Cortex of kidney (tissue), 1 donor: ENCODE measurements at places on chromosomes 2 and 18.

- no peak for DNase-seq
These were observed 993 bp downstream of the RBMS1 start for GRCh38 chr2:160492401-160493226.

DNA sequence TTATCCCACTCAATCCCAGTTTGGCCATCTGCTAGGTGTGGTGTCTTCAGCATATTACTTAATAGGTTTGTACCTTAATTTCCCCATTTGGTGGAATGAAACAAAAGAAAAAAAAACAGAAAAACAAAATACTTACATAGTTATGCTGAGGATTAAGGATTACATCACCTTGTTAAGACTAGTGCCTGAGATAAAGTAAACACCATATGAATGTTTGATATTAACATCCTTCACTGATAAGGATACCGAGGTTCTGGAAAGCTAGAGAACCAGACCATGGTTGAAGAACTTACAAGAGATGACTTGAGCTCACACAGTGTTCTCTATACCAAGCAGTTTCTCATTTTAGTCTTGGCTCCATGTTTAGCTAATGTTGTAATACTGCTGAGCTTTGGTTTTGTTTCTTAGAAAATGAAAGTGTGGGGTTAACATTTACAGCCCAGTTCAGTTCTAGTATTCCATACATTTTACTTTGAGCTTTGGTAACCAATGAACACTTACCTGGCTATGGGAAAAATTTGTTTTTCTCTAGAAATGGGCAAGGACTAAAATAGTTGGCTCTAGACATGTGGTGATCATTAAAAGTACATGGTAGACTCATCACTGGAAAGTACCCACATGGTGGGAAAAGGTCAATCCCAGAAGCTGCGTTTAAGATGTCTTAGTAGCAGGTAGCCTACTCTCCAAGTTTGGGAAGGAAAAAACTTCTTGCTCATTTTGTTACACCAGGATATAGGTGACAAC is 5.8 kb upstream of the GPD2 start:
- DNase-seq = no peak

GRCh38 chr18:79388043-79388442 is 7.7 kb upstream of the NFATC1 start:
- no peak for DNase-seq

- no peak for DNase-seq
These were observed 149.4 kb downstream of the DTNA start for GRCh38 chr18:34859496-34859895.

DNA sequence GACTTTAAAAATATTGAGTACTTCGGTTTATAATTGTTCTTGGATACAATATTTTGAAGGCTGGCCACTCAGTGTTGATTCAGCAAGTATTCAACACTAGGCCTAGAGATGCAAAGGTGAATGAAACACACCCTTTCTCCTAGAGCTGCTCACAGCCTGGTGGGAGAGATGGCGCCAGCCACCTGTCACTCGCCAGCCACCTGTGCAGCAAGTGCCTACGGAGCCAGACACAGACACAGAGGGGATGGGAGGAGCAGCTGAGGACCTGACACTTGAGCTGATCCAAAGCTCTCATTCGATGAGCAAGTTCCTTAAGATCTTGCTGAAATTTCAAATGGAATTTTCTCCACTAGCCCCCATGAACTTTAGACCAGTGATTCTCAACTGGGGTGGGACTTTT is 151.1 kb upstream of the RIOK3 start:
- DNase-seq = no peak

- DNase-seq = no peak
These were observed 47.8 kb downstream of the INPP4A start for GRCh38 chr2:98492441-98492840.

DNA sequence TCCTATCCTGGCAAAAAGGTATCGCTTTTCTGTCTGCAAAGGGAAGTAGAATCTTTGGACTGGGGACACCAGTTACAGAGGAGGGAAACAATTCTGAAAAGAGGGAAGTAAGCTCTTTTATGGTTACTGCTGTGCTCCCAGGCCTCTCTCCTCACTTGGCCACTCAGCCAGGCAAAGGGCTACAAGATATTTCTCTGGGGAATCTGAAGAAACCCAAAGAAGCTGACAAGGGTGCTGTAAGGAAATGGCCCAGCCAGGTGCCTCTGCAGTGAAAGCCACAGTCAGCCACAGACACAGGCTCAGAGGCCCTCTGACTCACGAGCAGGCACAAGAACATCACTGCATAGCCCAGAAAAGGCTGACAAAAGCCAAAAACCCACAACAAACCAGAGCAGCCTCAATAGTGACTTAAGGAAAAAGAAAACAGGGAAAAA is 5.8 kb downstream of the HDLBP start:
- no peak for DNase-seq

- no peak for DNase-seq
These were observed 401.2 kb downstream of the TNS1 start for GRCh38 chr2:217601601-217602000.

DNA sequence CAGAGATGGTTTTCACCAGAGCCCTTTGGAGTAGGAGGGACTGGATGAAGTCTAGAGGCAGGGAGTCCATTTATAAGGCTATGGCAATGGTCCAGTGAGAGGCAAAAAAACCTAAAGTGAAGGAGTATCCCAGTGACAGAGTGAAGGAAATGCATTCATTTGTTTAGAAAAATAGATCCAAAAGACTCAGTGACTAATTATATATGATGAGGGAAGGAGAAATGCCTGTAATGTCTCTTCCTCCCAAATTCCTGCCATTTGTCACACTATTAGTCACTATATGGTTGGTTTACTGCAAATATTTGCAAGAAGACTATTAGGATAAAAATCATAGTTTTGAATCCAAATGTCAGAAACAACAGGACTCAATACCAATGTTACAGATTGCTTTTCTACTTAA is 104.2 kb downstream of the ZNF521 start:
- DNase-seq = no peak

DNA sequence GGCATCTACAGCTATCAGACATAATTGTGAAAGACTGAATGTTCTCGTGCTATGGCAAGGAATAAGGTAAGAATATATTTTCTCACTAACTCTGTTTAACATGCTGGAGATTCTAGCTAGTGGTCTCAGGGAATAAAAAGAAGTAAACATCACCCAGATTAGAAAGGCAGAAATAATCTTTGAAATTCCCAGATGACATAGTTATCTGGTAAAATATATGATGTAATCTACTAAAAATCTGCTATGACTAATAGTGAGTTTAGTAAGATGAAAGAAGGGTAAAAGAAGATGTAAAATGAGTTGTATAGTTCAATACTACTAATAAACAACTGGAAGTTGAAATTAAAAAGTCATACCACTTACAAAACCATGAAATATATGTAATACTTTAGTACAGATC is 134.2 kb downstream of the DSC3 start:
- no peak for DNase-seq

DNA sequence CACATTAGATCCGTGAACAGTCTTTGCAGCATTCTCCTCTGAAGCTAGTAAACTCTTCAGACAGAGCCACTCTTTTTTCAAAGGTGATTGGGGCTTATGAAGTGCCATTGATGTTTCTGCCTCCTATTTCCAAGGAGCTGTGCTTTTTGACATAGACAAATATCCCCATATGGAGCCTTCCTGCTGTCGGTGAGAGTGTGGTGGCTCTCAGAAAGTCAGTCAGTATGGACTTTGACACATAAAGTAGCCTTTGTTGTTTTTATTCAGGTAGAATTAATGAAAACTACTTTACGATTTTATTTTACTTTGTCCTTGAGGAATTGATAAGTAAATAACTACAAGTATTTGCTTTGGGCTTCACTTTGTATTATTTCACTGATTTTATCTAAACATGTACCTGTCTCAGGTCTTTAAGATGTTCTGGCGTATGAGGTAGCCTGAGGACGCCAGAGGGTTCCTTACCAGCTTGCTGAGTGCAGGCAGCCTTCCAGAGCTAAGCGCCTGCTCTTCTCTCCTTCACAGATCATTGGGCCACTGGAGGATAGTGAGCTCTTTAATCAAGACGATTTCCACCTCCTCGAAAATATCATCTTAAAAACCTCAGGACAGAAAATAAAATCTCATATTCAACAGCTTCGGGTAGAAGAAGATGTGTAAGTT is 69.7 kb downstream of the UGGT1 start:
- DNase-seq = no peak

DNA sequence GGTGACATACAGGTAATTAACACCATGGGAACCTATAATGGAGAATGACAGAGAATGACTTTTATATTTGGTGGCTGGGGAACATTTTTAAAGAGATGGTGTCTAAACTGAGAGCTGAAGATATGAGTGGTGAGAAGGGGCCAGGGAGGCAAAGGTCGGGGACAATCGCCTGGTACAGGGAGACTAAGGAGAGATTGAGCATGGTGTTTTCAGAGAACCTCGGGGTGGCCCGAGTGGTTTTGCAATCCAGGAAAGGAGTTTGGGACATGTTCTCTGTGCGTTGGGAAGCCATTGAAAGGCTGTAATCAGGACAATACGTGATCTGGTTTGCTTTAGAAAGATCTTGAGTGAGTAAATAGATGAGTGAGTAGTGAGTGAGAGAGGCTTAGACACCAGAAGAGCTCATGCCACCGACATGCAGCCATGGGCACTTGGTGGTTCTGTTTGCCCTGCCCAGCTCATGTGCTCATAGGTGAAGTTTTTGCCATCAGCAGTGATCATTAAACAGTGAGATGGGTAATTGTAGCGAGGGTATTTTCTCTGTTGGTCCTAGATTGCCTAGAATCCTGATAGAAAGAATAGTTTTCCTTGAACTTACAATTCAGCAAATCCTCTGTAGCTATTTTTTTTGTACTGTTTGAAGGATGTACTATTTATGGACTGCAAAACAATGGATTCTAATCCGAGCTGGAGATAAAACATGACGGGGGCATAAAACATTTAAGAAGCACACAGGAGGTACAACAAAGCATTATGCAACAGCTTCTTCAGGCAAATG is 114.7 kb downstream of the SH3RF3 start:
- DNase-seq = no peak

- no peak for DNase-seq
These were observed 251.7 kb upstream of the HNRNPA3 start for GRCh38 chr2:176960736-176961520.

DNA sequence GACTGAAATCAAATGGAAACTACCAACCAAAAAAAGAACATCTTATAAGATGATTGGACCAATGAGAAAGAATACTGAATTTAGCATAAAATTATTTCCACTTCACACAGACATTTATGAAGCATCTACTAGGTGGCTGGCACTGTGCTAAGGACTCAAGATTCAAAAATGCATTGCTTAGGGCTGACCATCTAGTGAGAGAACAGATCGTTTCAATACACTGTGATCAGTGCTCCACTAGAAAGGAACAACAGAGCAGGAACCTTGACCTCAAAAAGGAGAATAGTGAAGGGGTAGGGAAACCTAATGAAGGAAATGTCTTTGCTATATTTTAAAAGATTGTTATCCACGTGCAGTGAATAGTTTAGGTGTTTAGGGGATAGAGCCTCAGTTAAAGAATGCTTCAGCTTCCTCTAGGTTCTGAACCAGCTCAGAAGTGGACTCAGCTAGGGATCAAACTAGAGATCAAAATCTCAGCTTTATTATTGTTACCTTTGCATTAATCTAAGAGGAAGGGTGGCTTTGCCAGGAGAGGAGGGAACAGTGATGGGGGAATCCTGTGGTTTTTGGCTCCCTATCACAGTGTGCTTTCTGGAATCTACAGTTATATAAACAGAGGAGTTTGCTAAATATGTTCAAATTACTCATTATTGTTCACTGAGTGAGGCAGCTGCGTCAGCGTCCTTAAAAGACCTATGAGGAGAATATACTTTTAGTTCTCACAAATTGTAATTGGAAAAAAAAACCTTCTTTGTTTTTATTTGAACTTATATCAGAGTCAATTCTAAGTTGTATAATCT is 16.2 kb upstream of the BBS5 start:
- no peak for DNase-seq

GRCh38 chr2:26532301-26533250 is 54.7 kb upstream of the OTOF start:
- no peak for DNase-seq

GRCh38 chr2:17518212-17519154 is at the start of gene RAD51AP2:
TSS of gene RAD51AP2 (minus strand) at chr2:17518440. CDS start at chr2:17518415, 25 bp downstream.
- DNase-seq = no peak

DNA sequence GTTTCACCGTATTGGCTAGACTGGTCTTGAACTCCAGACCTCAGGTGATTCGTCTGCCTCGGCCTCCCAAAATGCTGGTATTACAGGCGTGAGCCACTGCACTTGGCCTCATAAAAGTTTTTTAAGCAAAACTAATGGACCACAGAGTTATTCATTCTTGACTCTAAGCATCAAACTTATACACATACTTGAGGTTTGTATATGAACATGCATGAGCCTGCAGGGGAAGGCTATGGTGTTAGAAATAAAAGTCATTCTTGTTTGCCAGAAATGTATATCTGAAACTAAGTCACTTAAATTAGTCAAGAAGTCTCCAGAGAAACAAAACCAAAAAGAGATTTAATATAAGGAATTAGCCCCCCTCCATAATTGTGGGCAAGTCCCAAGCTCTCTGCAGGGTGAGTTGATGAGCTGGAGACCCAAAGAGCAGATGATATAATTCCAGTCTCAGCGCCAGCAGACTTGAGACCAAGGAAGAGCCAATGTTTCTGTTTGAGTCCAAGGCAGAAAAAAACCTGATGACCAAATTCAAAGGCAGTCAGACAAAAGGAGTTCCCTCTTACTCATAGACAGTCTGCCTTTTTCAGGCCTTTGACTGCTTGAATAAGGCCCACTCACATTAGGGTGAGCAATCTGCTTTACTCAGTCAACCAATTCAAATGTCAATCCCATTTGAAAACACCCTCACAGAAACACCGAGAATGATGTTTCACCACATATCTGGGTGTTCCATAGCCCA is 69.0 kb upstream of the DSG1 start:
- no peak for DNase-seq

DNA sequence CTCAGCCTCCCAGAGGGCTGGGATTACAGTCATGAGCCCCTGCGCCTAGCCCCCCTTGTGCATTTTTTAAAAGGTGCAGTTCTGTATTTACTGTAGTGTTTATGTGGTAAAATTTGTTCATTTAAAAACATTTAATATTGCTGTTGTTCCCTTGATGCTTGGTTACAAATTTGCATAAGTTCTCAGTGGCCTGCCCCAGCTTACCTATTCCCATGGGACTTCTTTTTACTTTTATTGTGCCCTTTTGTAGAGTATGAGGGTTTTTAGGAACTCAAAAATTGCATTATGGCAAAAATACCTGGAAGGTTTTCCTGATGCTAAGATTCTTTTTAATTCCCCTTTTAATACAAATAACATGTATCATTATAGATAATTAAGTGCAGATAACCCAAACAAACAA is 63.0 kb downstream of the DGKD start:
- DNase-seq = no peak
